Stimulated activated CD4-positive, alpha-beta T cell treated with anti-CD3 and anti-CD28 coated beads, Interleukin-15, amount 100 ng/mL, for 1 hour (primary cell): ENCODE measurements at places on chromosomes 2 and 18.

DNA sequence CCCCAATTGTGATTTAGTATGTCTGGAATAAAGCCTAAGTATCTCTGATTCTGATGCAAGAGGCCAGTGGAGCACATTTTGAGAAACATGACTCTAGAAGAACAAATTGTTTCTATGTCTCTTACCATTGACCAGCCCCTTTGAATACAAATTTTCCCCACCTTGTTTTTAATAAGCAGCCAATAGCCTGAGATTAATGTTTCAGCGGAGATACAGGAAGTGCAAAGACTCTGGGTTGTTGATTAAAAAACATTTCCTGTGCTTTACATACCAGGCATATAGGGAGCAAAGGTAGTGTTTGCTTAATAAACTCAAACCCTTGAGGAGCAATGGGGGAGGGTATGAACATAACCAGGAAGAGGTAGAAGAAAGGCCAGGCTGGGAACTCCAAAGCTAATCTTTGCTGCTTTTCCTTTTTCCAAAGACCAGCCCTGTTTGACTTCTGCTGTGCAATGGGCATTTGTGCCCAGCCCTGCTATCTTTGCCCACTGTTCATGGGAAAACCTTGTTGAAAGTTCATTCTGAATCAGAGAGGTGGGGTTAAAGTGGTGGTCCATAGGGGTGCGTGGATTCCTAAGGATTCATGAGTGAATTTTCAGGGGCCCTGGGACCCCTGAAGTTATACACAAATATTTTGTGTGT is 29.3 kb downstream of the UPP2 start:
- no peak for DNase-seq

DNA sequence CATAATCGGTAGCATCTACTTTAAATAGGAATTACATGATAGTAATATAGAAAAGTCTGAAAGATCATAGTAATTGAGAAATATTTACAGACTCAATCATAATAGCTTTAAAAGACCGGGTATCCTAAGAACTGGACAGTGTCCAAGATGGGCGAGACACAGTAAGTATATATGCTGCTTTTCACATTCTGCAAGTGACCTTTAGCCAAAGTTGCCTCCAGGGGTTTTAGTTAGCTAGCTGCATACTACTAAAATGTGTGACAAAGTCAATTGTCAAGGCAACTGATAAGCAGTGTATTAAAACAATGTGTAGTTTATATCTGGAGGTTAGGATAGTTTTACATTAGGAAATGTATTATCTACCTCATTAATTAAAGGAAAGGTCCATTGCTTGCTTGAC is 24.6 kb downstream of the CD302 start:
- no peak for DNase-seq

DNA sequence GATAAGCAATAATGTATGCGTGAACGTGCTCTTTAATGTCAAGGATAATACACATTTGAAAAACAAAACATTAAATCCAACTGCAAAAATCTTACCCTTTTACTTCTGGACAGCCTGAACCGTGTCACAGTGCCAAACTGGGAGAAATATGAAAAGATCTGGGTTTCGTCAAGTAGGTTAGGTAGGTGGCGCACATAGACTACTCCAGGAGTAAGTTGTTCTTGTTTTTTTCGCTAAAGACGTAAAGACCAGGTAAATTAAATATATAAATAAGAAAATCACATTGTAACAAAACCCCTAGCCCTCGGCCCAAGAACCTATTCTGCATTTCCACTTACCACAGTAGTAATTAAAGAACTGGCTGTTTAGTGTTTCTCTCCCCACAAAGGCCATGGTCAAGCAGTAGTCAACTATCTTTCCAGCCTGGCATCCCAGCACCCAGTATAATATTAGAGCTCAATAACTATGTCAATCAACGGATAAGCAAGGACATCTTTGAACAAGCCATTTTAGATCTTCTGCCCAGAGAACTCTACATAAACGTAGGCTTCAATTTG is 1.1 kb downstream of the NIFK start:
- no peak for DNase-seq

DNA sequence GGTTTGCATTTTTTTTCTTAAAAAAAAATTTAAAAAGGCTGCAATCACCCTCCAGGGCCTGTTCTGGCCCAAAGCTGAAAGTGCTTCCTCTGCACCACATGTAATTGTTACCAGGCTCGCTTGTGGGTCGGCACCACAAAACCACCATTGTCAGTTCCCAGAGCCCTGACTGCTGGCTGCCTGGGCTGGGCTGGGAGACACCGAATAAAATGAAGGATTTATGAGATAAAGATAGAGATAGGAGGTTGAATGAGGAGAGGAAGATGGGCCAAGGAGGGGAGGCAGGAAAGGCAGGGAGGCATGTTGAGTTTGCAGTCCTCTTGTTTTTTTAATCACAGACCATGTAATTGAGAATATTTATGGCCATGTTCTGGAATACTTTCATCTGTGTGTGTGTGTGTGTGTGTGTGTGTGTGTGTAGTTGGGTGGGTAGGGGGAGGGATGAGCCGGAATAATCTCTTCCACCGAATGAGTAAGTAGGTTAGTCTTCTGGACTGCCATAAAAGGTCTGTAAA is 14.7 kb downstream of the NRP2 start:
- DNase-seq, result no peak

DNA sequence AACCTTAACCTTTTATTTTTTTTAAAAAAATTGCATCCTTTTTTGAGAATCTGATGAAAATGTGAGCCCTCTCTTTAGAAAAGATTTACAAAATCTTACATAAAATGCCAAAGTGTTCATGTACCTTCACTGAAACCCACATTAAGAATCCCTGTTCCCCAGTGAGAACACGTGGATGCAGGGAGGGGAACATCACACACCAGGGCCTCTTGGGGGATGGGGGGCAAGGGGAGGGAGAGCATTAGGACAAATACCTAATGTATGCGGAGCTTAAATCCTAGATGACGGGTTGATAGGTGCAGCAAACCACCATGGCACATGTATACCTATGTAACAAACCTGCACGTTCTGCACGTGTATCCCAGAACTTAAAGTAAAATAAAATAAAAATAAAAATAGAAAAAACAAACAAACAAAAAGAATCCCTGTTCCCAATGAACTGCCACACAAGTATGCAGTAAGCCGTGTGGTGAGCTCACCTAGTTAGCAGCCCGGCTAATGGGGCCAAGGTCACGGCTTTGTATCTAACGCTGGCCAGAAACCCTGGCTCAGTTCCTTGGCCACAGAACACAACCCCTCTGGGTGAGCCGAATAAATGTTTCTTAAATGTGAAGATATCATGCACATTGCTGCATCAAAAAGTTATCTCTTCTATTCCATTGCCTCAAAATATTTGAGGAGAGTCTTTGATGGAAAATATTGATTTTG is 41.4 kb downstream of the CHST9 start:
- DNase-seq, result no peak

- DNase-seq, result no peak
These were observed 6.6 kb upstream of the NTSR2 start for GRCh38 chr2:11676640-11677039.

DNA sequence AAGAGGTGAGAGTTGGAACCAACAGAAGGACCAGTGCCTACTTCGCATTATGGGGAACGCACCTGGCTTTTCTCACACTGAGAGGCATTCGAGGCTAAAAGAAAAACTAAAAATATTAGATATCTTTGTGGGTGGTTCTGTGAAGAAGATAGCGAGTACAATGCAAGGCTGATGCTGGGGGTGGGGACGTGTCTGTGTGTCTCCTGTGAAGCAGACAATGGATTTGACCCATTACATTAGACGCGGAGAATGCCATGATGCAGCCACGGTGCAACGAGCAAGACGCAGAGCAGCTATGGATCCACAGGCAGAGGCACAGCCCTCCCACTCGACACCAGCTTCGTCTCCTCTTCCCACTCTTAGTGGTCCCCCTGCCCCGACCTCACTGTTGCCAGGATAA is 61.0 kb downstream of the ADCY3 start:
- DNase-seq, result no peak

GRCh38 chr2:98896416-98896815 is 39.6 kb downstream of the CRACDL start:
- DNase-seq, result no peak

DNA sequence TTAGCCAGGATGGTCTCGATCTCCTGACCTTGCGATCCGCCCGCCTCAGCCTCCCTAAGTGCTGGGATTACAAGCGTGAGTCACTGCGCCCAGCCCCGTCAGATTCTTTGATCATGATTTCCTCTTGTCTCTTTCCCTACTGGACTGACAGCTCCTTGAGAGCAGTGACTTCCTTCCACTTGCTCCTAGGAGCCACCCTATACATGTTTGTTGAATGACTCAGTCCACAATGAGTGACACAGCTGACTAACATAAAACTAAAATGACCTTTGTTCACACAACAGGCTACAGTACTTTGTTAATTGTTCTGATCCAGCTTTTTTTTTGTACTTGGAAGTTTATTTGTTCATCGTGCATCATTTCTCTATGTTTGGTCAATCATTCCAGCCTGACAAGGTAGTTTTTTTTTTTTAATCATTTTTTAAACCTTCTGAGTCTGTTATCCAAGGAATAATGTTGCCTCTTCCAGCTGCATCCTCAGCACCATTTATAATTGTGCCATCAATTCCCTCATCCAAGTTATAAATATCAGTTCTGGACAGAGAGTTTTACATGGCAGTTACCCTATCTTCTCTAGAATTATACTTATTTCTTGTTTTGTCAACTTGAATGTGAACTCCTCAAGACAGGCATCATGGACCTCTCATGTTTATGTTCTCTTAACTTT is 42.9 kb upstream of the TUBA3E start:
- no peak for DNase-seq

DNA sequence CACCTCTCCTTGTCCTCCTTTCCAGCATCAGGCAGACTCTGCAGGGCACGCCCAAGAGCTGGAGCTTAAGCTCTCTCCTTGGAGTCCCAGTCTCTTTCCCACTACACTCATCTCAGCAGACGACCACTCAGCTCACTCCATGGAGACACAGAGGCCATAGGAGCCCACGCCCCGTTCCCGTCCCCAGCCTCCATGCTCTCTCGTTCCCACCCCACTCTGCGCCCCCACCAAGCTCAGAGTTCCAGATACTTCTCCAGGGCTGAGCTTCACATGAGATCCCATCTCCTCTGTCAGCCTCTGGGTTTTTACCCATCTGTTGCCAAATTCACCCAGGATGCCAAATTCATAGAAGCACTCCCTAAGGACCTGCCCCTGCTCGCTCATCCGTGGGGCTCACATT is 87.3 kb downstream of the MALT1 start:
- no peak for DNase-seq

DNA sequence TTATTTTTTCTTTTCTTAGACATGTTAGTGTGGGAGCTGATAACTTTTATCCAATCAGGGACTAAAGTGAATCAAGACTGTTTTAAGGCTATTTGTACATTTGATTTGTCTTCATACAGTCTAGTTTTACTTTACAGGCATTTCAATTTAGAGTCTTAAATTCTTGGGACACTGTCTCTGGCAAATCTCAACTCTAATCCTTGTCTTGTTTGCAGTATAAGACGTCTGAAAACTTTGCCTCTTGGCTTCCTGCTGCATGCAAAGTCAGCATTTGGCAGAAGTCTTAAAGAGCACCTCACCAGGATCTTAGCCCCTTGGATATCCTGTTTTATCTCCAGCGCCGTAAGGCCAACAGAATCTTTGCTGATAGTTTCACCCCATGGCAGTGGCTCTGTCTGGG is 30.3 kb downstream of the SPOPL start:
- DNase-seq, result no peak

DNA sequence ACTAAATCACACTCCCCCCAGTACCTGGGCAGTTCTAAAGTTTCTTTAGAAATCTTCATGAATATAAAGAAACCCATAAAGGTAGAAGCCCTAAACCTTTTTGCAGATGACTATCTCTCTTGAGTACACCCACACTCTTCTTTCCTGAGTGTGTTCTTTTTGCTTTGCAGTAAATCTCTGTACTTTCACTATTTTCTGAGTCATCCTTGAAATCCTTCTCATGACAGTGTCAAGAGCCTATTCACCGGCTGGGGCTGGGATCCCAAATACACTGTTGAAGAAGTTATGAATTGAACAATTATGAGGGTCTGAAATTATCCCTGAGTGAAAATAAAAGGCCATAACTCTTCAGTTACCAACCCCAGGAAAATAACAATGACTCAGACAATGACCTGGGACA is 133.9 kb upstream of the CCDC195 start:
- DNase-seq, result no peak

DNA sequence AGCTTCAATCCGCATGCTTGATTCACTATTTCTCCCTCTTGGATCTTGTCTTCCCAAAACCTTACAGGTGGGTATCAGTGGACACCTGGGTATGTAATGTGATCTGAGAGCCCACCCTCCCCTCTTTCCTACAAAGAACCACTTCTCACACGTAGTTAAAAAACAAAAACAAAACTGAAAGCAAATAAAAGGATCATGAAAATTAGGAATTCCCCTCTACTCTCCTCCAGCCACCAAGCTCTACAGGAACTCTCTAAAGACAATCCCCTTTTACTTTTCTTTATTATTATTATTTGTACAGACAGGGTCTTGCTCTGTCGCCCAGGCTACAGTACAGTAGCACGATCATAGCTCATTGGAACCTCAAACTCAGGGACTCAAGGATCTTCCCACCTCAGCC is 40.8 kb upstream of the MYO1B start:
- no peak for DNase-seq

DNA sequence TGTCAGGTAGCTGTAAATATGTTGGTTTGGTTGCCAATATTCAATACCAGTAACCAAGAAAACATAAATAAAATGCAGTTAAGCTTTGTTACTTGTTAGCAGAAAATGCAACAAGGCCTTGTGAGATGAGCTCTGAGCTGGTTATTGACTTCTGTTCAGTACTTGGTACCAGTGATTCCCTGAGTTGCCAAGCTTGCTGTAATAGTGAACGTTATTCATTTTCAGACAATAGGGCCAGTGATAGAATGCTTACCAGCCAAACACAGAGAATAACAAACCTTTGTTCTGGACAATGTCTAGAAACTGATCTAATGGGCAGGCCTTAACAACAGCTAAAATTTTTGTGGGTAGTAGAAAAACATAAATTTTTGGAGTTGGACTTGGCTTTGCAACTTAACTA is 29.5 kb downstream of the RASGRP3 start:
- DNase-seq, result no peak

DNA sequence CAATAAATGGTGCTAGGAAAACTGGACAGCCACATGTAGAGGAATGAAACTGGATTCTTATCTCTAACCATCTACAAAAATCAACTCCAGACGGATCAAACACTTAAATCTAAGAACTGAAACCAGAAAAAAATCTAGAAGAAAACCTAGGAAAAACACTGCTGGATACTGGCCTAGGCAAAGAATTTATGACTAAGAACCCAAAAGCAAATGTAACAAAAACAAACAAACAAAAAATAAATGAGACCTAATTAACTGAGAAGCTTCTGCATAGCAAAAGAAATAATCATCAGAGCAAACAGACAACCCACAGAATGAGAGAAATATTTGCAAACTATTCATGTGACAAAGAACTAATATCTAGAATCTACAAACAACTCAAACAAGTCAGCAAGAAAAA is 314.0 kb upstream of the REV1 start:
- DNase-seq, result no peak

DNA sequence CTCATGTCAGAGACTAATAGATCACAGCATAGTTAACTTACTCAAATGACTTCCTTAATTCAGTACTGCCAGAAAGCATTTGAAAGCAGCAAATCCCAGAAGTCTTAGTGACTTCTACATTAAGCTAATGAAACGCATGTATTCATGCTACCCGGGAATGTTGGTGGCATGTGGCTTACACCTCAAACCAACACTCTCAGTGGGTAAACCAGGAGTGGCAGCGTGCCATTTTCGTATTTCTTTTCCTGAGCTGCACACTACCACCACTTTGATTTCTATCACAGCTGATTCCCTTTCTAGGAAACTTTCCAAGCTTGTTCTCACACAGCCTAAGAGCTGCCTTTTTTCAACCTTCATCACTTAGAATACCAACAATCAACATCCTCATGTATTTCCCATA is 646.6 kb downstream of the NRXN1 start:
- DNase-seq, result no peak
